ENCODE measurements at places on chromosomes 7 and 10.
A peak's percentile ranks its signal among the peaks of the same experiment; 100 is the strongest.

GRCh38 chr7:138001529-138002095, at the start of gene CREB3L2:
TSS of gene CREB3L2 (minus strand) at chr7:138002086. CDS start at chr7:138001705, 381 bp downstream.
- DNase-seq, result peak; percentile 56

GRCh38 chr10:42932735-42933447, 144.0 kb upstream of the RET start:
- peak; percentile 66 for DNase-seq

- no peak for DNase-seq
Measured at GRCh38 chr10:21238044-21238443, 287.4 kb downstream of the SKIDA1 start.

DNA sequence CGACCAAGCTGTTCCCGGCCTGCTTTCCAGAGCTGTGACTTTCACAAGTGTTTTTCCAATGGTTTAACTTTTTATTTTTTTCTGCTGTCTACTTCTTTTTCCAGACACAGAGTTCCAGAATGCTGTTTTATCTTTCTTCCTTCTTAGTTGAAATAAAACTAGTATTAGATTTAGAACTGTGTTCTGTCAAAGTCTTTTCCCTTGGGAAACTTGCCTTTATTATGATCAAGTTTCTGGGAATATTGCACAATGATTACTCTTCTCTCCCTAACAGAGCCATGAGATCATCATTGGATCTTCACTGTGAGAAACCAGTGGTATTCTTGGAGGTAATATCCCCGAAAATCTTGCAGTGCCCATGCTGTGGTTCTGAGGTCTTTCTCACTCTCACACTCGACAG, 104.9 kb upstream of the KCND2 start:
- no peak for DNase-seq

- no peak for DNase-seq
Measured at GRCh38 chr10:25048450-25048849, 32.0 kb downstream of the THNSL1 start.

DNA sequence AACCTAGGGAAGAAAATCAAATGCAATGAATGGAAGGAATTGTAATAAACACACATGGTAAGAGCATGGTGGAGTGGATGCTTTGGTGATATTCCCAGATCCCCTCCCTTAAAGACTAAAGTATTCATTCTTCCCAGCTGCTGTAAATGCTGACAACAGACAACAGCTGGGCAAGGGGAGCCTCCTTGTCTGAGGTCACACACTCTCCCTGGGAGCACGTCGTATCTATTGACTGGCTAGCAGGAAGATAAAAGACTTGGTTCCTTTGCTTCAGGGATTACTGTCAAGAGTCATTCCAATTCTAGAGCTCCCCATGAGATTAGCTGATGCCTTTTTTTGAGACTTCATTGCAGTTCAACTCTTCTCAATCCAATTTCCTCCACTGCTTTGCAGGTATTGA, 443.5 kb upstream of the ETV1 start:
- no peak for DNase-seq

DNA sequence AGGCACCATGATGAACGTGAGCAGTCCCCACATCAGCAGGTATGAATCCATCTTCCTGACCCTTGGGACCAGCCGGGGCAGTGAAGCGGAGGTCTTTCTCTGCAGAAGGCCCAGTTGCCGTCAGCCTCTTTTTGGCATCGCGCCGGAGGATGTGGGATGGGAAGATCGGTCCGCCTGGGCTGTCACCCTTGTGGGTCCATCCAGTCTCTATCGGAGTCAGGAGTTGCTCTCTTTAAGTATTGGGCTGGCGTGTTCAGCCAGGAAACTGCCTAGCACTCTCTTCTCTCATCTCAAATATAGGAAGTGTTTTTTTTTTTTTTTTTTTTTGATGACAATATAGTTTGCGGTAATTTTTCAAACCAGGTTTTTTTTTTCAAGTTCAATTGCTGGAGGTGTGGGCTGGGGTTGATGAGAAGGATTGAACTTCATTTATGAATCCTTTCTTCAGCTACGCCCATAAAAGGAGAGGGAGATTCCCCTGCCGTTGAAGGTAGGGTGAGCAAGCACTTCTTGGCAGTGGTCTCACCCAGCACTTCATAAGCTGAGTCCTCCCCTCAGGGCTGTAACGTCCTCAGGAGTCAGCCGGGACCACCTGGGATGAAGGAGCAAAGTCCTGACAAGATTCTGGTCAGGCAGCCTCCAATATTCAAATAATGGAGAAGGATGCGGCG, at the start of gene IL2RA:
Gene IL2RA (minus strand): TSS at position 267 of the 671 bp plus-strand sequence. CDS start 216 bp downstream, at position 51.
- DNase-seq, result peak; percentile 70

DNA sequence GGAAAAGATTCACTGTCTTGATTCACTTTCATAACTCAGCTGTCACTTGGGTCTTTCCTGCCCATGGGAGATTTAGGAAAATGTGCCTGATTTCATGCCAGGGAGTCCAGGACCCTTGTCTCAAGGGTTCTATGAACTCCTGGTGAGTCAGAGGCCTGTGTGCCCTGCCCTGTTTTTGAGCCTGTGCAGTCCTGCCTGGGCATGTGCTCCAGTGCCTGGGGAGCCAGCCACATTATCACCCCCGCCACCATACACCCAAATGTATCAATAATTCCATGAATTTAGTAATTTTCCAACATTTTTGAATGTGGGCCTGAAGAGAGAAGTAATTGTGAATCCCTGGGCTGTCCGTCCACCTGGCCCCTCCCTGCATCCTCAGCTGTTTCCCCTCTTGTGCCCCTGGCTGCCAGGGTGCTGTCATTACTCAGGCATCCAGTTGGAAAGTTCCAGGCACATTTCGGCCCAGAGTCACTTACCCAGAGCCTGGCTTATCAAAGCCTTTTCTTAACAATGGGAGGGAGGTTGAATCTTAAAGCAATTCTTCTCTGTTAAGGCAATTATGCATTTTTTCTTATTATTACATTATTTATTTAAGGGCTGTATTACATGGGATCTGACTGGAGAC, 287.8 kb upstream of the CDC14C start:
- DNase-seq, result no peak

GRCh38 chr7:91228327-91228726, 35.9 kb upstream of the FZD1 start:
- no peak for DNase-seq

- no peak for DNase-seq
Measured at GRCh38 chr10:5611899-5612680, 54.3 kb downstream of the ASB13 start.

DNA sequence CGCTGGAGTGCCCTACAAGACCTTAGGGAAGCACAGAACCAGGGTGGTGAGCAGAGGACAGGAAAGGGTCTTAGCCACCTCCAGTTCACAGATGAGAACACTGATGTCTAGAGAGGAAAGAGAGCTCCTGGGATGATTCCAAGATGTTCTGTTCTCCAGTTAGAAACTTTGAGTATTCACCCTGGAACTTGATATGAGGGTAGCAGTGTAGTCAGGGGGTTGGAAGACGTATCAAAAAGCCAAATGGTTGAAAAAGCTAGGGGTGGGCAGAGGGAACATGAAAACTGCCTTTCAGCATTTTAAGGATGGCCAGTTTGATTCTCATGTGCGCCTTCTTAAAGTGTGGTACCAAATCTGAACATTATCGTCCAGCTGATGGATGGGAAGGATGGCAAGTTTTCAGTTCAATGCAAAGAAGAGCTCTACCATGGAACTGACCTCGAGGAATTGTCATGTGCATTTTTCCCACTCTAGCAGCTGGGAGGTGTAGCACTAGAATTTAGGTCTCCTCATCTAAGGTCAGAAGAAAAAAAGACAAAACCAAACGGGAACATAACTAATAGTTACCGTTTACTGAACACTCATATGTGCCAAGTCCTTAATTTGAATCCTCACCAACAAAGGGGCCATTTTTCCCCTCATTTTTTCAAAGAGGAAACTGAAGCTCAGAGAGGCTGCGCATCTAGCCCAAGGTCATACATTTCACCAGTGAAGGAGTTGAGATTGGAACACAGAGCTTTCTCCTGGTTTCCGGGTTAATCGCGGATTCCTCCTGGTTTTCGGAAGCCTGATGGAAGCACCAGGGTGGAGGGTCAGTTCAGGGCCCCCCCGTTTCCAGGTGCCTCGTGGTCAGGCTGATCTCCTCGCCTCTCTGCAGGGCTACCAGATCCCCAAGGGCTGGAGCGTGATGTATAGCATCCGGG, 6.0 kb upstream of the CYP26A1 start:
- no peak for DNase-seq

DNA sequence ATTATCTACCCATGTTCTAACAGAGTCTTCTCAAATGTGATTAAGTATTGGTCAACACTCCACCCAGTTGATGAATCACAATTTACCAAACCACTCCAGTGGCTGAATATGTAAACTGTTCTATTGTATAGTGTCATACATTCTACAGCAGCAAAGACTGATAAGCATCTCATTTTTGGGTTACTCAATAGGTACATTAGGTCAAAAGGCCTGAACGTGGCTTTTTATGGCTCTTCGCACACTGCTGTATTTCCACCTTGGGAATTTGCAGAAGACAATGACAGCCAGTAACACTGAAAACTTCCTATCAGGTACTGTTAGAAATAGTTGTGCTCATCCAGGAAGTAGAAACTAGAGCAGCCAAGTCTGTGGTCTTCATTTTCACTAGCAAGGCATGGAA, 166.9 kb downstream of the GLI3 start:
- DNase-seq, result no peak

- no peak for DNase-seq
Measured at GRCh38 chr10:131852823-131853609, 47.8 kb upstream of the PPP2R2D start.

- no peak for DNase-seq
Measured at GRCh38 chr7:158403013-158403821, 184.4 kb downstream of the PTPRN2 start.

DNA sequence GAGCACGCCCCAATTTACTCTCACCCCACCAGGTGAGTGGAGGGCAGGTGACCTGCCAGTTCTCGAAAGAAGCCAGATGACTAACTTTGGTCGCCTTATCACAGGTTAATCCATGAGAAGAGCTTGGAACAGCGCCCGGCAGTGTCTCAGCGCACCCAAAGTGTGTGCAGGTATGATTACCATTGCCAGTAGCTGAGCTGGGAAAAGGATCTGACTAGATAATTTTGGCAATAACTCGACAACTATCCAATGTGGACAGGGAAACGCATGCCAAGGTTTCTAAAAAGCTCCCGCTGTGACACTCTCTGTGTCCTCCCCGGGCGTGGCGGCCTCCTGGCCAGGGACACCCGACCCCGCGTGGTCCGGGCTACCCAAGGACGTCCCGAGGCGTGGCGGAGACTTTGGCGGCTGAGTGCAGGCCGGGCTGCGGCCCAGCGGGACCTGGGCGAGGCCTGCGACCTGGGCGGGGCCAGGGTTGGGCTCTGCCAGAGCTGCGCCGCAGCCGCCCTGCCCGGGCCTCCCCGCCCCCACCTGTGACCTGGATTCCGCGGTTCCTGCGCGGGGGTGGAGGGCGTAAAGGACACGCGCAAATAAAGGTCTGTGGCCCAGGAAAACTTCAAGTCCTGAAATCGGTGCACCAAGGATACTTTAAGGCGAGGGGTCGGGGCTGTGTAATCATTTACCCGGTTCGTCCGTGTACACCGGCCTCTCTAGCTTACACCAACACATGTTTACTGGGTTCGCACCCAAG, 13.7 kb upstream of the WAPL start:
- peak; percentile 26 for DNase-seq

GRCh38 chr7:77315182-77315591, 101.0 kb downstream of the GSAP start:
- DNase-seq, result no peak

DNA sequence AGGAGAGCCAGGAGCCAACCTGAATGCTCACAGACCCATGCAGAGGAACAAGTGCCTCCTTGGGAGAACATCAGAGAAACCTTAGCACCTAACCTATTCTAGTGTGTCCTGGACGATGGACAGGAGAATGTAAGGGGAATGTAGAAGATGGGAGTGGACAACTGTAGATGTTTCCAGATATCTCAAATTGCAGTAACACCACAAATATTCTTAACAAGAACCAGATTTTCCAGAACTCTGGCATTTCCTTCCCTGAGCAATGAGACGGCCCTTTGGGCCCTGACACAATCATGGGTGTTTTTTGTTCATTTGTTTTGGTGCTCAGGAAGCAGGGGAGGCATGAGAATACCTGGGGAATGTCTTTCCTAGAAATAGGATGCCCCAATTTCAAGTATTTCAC, 196.1 kb upstream of the PRSS1 start:
- DNase-seq, result no peak

DNA sequence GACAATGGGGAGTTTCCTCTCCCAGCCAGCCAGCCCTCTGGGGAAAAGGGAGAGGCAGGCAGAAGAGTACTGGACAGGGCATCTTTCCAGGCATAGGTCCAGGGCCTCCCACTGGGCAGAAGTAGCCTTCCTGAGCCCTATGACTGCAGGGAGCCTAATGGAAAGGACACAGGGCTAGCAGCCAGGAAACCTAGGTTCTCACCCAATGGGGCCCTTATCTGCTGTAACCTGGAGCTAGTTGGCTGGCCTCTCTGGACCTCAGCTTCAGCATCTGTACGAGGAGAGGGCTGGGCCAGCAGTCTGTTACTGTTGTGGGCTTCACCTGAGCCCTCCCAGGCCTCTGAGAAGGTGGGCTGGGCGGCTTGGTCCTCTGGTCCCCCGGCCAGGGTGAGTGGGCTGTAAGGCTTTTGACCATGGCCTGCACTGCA, 22.4 kb downstream of the LDB3 start:
- DNase-seq, result no peak

DNA sequence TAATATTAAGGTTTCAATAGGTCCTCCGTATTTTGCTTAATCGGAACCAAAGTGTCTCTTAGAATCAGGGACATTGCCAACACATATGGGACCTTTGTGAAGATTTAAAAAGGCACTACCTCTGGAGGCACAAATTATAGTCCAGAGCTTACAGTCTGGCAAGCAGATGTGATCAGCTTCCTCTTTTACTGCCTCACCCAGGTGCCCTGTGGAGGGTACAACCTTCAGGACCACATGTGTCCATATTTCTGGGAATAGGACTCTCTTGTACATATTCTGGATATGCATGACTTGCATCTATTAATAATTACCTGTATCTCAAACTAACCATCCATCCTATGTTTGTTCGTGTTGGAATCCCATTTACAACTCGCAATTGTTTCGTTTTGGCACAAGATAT, 60.0 kb downstream of the HGF start:
- no peak for DNase-seq

- DNase-seq, result no peak
Measured at GRCh38 chr7:139294951-139295575, 46.1 kb upstream of the FMC1 start.

GRCh38 chr7:148563583-148564274, 26.8 kb upstream of the C7orf33 start:
- no peak for DNase-seq

GRCh38 chr7:99125505-99125865, 18.4 kb downstream of the SMURF1 start:
- DNase-seq, result no peak

DNA sequence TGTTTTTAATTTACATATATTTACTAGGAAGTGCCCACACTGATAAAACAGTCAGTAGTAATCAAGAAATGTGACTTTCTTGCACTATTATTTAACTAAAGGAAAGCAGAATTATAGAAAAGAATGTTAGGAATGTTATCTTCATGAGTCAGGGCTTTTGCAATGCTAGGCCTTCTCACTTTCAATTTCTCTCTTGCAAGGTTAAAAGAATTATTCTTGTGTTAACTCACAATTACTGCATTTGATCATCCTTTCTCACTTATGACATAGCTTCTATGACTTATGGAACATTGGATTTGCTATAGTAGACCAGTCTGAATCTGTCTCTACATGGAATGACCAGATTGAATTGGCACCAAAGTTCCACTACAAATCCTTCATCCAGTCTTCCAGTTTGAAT, 192.4 kb downstream of the SDK1 start:
- DNase-seq, result no peak

- peak; percentile 42 for DNase-seq
Measured at GRCh38 chr7:360454-361100, 70.6 kb downstream of the FOXL3 start.

GRCh38 chr7:130899638-130900401, 165.8 kb upstream of the KLF14 start:
- no peak for DNase-seq

All from activated CD4-positive, alpha-beta T cell treated with anti-CD3 and anti-CD28 coated beads for 4 hours (primary cell).